Amniotic stem cell (primary cell): ENCODE measurements at places on chromosomes 2 and 18.

DNA sequence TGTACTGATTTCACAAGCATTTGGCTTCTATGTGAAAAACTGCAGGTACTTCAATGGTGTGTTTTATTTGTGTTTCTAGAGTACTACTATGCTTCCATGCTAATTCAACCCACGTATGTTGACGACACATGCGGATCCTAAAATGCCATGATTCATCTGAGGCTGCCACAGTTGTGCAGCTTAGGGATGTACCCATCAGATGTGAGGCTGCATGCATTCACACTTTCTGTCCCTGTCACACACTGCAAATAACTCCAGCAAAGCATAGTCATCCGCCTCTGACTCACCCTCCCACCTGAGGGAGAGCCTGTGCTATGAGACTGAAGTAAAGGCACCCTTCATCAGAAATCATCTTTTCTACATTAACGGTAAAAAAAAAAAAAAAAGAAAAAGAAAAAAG is 22.1 kb upstream of the SERTAD2 start:
- no peak for DNase-seq

GRCh38 chr2:68487773-68488355 is 20.5 kb downstream of the APLF start:
- DNase-seq: no peak

- no peak for DNase-seq
Observed at GRCh38 chr18:1511619-1512311, 607.1 kb downstream of the ADCYAP1 start.

DNA sequence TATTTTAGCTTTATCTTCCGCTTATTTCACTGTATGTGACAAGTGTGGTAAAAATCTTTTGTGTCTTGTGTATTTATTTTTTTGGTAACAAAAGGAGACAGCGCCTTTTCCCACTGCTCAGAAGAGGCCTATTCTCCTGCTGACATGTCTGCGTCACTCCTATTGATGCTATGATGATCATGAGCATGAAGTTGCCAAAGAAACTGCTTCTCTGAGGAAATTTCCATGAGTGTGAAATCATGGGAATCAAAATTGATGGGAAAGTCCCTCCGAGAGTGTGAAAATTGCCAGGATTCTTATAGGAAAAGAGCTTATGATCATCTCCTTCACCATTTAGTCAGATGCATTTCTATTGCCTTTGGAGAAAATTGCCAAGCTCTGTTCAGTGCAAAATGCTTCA is 36.5 kb upstream of the DARS1 start:
- no peak for DNase-seq

GRCh38 chr2:149799013-149799705 is 211.6 kb upstream of the MMADHC start:
- DNase-seq: no peak
